ENCODE measurements at places on chromosomes 2 and 18.

DNA sequence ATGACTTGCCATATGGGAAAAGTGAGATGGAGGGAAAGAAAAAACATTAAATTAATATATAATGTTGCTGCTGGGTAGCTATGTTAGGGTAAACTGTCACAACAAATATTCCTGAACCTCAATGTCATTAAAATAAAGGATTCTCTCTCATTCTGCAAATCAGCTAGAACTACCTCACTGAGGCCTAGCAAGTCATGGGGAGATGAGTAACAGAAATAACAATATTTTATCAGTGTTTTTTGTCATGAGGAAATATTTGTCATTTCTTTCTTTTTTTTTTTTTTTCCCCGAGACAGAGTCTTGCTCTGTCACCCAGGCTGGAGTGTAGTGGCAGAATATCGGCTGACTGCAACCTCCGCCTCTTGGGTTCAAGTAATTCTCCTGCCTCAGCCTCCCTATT is 1282.3 kb upstream of the NRXN1 start:
- no peak for DNase-seq

GRCh38 chr2:156323754-156324153 is 8.8 kb downstream of the NR4A2 start:
- DNase-seq, result no peak

DNA sequence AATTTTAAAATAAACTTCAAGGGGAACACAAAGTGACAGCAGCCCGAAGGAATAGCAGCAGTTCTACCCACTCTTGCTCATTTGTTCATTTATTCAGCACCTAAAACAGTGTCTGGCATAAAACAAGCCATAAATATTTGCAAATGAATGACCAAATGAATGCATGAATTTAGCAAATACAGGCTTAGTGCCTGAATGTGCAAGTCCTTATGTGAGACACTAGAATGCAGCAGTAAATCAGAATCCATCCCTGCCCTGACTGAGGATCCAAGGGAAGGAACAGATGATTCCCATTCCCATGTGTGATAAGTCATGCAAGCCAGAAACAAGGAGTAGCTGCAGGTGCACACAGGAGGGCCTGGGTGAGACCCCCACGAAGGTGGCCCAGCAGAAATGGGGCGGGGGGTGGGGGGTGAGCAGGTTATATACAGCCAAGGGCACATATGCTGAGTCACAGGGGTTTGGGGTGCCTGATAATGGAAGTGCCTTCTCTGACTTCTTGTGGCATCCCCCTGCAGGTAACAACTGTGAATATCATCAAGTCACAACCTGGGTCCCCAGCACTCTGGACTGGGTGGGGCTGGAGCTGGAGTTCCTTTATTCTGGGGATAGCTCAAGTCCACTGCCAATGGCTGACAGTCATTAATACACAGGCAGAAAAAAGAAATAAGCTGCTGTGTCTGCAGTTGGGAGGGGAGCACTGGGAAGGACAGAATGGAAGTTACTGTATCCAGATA is 311.9 kb downstream of the TXNL1 start:
- DNase-seq, result no peak

DNA sequence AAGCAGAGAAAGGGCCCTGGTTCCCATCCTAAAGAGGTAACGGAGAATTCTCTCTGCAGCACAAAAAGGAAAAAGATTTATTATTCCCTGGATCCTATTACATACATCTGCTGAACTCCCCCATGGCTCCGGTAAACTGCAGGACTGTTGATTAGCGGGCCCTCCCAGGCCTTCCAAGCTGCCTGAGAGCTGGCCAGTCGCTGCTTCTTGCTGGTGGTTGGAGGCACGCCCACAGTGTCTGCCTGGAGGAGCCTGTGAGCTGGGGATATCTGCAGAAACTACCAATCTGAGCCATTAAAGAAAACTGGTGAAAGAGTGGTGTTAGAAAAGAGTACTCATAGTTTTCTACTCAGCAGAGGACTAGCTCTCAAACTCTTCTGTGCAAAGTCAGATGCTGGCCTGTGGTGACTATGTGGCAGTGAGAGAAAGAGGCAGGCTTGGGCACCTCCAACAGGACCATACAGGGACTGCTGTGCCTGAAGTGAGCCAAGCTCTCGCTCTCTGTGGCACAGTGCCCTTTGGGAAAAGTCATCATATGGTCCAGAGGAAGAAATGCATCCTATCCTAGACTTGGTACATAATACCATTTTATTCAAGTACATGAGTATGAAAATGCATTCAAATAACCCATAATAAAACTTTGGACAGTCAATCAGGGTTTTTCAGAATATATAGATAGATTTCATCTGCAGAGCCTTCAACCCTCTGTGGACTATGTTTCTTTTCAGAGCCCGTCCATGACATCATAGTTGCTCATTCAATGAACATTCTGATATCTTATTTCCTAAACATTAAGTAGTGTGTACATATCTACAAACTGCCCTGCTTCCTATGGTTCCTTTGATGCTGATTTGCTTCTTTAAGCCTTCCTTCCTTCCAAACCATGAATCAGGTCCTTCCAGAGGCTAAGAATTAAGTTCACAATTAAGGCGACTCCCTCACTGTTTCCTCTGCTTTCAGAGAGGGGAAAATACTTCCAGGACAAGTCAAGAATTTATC is 242.0 kb upstream of the LYPD1 start:
- no peak for DNase-seq

- no peak for DNase-seq
Measured at GRCh38 chr2:241506793-241507429, 1.5 kb downstream of the STK25 start.
